Cerebellar nuclear complex (tissue), 1 donor: ENCODE measurements at places on chromosomes 11 and 22.

DNA sequence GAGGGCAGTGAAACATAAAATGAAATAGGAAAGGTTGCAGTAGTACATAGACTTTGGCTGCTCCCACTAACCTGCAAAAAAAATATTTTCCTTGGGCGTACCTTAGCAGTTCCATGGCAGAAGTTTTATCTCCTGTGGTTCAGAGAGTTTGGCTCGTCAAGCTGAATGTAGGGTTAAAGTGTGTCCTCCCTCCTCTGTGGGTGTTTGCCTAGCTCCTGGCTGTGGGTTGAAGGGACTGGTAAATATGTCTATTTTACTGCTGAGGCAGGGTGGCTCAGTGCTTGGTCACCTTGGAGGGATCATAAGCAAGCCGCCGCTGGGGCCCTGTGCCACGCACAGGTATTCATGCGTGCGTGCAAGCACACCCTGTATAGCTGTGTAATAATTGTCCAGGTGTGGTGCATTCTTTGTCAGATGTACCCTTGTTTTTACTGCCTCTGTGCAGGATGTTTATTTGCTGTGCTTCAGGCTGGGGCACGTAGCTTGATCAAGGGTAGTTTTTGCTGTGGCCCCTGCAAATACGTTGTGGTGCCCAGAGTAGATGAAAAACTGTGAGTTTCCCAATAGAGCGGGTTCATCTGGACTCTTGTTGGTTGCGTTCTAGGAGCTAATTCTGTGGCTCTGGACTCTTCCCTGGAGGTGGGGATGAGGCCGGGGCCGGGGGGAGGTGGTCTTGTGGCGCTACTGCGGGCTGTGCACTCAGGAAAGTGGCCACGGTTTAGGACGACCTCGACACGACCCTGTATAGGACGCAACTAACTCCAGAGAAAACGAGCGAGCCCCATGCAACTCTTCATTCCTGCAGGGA, 732 bp upstream of the SORL1 start:
- DNase-seq, result no peak

DNA sequence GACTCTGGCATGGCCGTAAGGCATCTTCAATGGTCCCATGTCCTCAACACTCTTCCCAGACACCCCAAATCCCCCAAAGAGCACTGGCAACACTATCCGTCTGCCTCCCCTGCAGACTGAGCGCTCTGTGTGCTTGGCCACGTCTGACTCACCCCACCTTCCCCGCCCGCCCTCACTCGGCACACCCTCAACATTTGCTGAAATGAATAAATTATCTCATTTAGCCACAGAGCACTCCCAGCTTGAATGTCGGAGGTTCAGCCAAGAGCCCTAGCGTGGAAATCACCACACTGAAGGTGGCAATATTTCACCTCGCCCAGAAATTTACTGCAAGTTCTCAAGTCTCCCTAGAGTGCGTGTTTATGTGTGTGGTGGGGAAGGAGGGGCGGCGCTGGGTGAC, 46.6 kb upstream of the TCF20 start:
- no peak for DNase-seq

GRCh38 chr11:84558085-84558905, 1068.8 kb downstream of the DLG2 start:
- DNase-seq, result no peak

DNA sequence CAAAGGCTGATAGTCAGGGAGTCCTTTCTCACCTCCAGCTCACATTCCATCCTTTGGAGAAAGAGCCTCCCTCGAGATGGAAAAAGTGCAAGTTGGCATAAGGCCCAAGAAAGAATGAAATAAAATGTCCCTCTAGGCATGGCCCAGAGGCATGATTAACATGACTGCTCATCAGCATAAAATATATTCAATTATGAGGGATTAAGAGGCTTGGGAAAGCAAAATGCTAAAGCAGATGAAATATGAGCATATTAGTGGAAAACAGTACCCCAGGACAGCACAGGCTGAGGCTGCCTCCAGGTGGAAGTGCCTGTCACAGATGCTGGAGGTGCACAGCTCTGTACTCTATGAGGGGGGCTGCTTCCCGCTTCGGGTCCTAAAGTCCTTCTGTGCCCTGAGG, 347.8 kb upstream of the PLET1 start:
- DNase-seq, result no peak

- DNase-seq, result no peak
Observed at GRCh38 chr22:27959335-27960090, 40.5 kb upstream of the PITPNB start.

DNA sequence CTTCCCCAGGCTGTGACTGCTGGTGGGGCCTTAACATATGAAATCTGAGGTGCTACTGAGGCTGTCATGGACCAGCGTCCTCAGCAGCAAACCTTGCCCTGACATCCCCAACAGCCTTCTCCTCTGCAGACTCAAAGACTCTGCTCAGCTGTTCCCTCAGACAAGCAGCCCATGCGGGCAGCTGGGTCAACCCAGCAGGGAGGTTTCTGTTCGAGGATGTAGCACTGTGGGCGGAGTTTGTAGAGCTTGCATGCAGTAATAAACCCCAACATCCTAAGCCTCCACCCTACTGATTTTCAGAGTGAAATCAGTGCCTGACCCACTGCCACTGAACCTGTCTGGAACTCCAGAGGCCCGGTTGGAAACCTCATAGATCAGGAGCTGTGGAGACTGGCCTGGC, 88.8 kb upstream of the XKR3 start:
- no peak for DNase-seq

DNA sequence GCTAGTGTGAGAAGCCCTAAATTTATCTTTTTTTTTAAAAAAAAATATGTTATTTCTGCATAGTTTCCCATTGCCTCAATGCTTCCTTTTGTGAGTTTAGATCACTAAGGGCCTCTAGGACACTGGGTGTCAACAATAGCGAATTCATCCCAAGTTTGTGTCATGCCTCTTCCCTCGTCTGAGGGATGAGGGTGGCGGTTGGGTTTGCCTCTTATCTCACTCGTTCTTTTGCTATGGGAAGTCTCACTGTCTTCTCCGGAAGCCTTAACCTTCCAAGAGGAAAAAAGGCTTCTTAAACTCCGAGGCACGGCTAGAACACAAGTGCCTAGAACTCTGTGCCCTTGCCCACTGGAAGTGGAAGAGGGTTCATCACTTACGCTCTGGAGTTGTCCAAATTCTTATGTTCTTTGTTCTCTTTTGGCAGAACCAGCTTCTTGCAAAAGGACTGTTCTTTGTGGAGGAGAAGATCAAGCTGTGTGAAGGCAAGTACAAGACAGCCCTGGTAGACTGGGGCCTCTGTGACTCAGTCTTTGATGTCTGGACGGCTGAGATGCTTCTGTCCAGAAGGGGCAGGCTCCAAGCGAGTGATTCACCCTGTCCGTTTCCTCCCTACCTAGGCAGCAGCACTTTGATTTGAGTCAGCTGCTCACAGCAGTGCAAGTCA, 78.5 kb downstream of the TRAF6 start:
- DNase-seq, result no peak

DNA sequence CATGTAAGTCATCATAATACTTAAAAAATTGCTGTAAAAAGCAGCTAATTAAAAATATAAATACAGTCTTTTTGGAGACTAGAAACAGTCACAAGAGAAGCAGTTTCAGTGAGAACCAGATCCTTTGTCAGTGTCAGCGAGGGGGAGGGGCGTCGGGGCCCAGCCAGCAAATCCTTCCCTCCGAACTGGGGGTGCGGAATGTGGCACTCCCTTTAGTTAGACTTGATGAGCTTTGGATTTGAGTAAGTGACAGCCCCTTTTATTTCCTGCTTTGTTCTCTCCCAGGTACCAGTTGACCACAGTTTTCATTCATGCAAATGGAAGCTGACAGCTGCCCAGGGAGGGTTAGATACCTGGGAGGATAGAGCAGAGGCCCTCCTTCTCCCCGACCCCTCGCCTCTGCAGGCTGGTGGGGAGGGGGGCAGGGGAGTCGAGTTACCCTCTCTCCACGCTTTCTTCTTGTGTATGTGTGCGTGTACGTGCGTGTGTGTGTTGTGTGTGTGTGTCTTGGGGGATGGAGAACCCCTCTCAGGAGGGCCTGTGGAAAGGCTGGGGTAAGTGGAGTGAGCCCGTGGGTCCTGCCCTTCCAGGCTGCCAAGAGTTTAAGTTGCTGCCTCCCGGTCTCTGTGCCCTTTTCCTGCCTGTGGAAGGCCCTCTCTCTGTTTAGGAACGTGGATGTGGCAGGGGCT, 38.3 kb downstream of the PTPRJ start:
- no peak for DNase-seq

DNA sequence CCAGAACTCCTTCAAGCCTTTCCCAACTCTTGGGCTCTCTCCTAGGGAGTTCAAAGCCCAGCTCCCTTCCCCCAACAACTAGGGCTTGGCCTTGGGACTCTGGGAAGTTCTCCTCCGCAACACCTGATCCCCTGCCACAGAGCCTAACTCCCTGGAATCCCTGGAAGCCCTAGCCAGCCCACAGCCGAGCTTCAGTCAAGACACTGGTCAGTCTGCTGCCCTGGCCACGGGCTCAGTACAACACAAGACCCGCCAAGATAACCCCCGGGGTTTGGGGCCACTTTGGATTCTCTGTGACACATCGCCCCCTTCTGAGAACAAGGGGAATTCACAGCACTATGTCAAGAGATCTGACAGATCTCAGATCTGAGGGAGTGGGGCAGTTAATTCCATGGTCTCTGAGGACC, 58.3 kb downstream of the SLC22A12 start:
- DNase-seq, result no peak

- no peak for DNase-seq
Observed at GRCh38 chr11:84056653-84057376, 770.6 kb upstream of the CCDC90B start.

GRCh38 chr22:30185129-30185528, 61.4 kb downstream of the LIF start:
- DNase-seq, result no peak

DNA sequence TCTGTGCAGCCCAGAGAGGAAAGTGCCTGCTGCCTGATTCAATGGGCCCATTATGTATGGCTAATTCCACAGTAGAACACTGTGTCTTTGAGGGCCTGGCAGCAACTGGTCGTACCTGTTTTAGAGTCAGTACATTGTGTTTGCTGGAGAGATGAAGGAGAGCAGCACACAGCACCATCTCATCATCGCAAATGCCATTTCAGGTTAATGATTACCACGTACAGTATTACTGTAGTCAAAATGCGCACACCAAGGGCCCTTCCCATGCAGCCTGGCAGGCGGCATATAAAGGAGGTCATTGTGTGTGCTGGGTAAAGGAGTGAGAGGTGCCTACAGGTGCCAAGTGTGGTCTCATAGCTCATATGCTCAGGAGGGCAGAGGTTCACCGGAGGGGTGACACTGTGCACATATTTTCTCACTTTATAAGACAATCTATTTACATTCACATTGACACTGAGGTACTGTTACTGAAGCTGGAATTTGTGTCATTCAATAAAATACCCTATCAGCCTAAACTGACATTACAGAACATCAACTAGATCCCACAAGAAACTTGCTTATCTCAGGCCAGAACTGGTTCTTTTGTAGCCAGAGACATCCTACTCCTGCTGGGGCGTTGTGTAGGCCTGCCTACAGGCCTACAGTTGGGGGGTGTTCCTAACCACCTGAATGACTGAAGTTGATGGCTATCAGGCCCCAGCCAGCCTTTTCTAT, 90.4 kb downstream of the APIP start:
- DNase-seq, result no peak

DNA sequence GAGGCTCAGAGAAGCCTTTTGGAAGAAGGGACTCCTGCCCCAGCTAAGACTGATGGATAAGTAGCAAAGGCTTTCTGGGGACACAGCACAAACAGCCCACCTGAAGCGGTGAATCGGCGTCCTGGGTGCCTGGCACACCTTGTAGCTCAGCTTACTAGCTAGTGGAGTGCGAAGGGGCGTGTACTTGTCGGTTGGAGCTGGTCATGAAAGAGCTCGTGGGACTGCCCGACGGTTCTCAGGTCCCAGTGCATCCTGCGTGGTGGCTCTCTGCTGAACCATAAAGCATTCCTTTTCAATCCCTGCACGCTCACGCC, 690 bp upstream of the UVRAG start:
- DNase-seq, result no peak

DNA sequence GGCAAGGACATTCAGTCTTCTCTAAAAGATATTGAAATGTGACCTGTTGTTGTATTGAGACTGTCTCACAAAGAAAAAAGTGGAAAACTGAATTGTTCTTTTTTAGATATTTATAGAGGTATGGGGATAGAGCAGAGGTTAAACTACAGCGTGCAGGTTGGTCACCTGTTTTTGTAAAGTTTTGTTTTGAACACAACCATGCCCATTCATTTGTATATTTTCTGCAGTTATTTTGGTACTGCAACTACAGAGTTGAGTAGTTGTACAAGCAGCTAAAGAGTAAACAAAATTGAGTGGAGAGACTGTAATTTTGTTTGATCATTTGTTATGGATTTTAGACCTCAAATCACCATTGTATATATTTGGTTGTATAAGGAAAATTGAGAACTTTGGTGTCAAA, 11.3 kb downstream of the EED start:
- no peak for DNase-seq

DNA sequence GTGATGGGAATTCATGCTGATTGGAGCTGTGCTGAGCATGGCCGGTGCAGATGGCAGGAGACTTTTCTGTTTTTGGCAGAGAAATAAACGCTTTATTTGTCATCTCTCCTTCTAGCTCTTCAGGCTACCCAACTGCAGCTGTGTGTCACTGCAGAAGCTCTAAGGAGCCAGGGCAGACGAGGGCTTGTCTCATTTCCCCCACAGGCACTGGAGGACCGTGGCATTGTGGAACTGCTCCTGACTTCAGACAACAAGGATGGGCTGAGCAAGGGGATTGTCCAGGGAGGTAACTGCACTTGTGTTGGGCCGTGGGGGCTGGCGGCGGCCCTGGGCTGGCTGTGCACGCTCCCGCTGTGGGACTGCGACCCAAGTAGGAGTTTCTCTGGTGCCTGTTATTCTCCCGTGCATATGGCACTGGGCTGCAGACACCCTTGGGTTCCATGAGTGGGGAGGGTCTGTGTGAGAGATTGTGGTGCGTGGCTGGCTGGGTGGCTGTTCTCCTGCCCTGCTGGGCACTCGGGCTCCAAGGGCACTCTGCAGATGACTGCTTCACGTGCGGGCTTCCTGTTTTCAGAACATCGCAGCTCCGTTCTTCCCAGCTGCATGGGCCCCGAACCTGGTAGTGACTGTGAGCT, 27.2 kb downstream of the GLB1L2 start:
- no peak for DNase-seq

GRCh38 chr11:33952805-33953204, 60.9 kb upstream of the LMO2 start:
- no peak for DNase-seq

DNA sequence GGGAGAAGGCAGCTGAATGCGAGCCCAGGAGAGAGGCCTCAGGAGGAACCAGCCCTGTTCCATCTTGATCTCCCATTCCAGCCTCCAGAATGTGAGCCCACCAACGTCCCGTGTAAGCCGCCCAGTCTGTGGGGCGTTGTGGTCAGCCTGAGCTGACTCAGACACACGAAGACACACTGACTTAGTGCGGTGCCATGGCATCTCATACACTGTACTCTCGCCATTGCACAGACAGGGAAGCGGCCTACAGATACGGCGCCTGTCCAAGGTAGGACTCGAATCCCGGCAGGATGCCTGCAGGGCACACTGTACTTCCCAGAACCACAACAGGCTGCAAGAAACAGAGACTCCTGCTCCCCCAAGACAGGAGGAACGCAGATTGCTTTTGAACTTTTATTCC, 179.6 kb downstream of the CTTN start:
- no peak for DNase-seq

- no peak for DNase-seq
Observed at GRCh38 chr11:65558930-65559509, 861 bp upstream of the LTBP3 start.

- no peak for DNase-seq
Observed at GRCh38 chr11:36273110-36273509, 16.1 kb downstream of the COMMD9 start.

GRCh38 chr22:23234409-23235161, 54.3 kb downstream of the BCR start:
- DNase-seq, result no peak
